Progenitor cell of endocrine pancreas (in vitro differentiated cells): ENCODE measurements at places on chromosomes 3 and 15. TPM values are rescaled to one million over a fixed set of nuclear protein-coding genes. Genes with fewer than 3 reads are reported as not detected.

CCR3 gene
- not detected in 2 replicates for total RNA-seq

GP9 gene
- total RNA-seq: not detected in 2 replicates

CX3CR1 gene
- not detected in 2 replicates for total RNA-seq

SCN11A gene
- total RNA-seq: 1.5 and 1.6 TPM in 2 replicates

GABRB3 gene
- 20.9 and 23.2 TPM in 2 replicates for total RNA-seq

ZIC1 gene
- total RNA-seq: 0.40 and 0.77 TPM in 2 replicates

TMEM207 gene
- 0.27 TPM in 1 of 2 replicates, not detected in the other for total RNA-seq

CCDC174 gene
- 25.7 and 25.8 TPM in 2 replicates for total RNA-seq

AGBL1 gene
- total RNA-seq: not detected in 2 replicates

VIPR1 gene
- 5.8 and 6.8 TPM in 2 replicates for total RNA-seq

STAC gene
- 1.2 and 1.6 TPM in 2 replicates for total RNA-seq

HAPLN3 gene
- 6.2 and 8.4 TPM in 2 replicates for total RNA-seq

- H3K4me3 ChIP-seq: no peak overlapping the region
- peaks cover 2% of the 10 kb centered on the region for H3K36me3 ChIP-seq
- no peak for DNase-seq
- no peak overlapping the region for H3K27ac ChIP-seq
Measured at GRCh38 chr3:187497052-187497451, 128.9 kb downstream of the RTP4 start.

GRCh38 chr3:57421336-57421735, 122.8 kb downstream of the DNAH12 start:
- H3K36me3 ChIP-seq: no peaks in the 10 kb centered on the region
- no peak for DNase-seq
- peaks cover 4% of the 10 kb centered on the region for H3K4me1 ChIP-seq

GRCh38 chr3:13229273-13229949, 156.2 kb upstream of the IQSEC1 start:
- H3K36me3 ChIP-seq: no peaks in the 10 kb centered on the region
- H3K27me3 ChIP-seq: peaks cover 12% of the 10 kb centered on the region
- H3K4me3 ChIP-seq: no peak overlapping the region
- no peak overlapping the region for H3K27ac ChIP-seq
- no peak for DNase-seq

DNA sequence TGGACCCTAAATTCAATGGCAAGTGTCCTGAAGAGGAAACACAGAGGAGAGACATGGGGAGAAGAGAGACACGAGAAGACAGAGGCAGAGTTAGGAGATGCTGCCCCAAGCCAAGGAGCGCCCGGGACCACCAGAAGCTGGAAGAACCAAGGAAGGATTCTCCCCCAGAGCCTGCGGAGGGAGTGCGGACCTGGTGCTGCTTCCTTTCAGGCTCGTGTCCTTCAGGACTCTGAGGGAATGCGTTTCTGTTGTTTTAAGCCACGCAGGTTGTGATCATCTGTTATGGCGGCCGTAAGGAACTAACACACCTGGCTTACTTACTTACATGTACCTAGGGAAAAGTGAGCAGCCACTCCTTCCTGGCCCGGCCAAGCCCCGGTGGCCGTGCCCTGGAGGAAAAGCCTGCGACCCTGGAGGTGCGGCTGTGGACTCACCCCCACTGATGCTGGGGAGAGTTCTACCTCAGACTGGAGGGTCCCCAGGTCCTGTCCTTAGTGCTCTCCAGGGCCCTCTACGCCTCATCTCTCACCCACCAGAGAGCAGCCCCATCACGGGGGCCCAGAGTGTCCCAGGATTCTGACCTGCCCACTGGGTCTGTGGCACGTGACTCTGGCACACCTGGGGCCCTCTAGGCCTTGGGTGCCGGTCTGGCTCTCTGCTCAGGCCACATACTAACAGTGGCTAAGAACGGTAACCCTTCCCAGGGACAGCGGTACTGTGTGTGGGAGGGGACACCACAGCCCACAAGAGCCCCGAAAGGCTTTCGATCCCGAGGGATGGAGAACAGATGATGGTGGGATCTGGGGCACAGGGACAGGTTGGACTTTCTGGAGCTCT, 61.8 kb downstream of the ITGA11 start:
- H3K4me1 ChIP-seq: no peaks in the 10 kb centered on the region
- no peak overlapping the region for H3K27ac ChIP-seq
- no peak for DNase-seq
- H3K4me3 ChIP-seq: no peak overlapping the region
- H3K27me3 ChIP-seq: peaks cover 18% of the 10 kb centered on the region

- H3K27ac ChIP-seq: peak overlapping the region; percentile 79
- no peak for DNase-seq
Measured at GRCh38 chr3:71217640-71218222, 365.8 kb downstream of the FOXP1 start.

DNA sequence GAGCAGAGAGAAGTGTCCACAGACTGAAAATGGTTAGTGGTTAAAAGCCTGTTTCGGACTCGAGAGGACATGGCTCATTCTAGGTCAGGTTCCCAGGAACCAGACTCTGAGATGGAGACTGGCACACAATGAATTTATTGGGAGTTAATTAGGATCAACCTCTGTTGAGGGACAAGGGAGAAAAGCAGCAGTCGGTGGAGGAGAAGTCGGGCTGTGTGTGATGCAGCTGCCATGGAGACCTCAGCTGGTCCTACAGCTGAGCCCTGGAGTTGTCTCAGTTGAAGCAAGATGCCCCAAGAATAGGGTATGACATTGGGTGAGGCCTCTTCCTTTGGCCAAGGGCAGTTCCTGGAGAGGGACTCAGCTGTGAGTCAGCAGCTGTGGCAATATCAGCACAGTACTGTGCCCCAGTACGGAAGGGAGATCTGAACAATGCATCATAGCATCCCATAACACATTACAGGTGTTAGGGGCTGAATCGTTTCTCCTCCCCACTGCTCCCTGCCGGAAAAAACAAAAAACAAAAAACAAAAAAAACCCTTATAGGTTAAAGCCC, 105.4 kb downstream of the ABHD5 start:
- H3K27me3 ChIP-seq: peaks cover 11% of the 10 kb centered on the region
- no peak overlapping the region for H3K27ac ChIP-seq
- H3K4me1 ChIP-seq: no peaks in the 10 kb centered on the region
- no peaks in the 10 kb centered on the region for H3K36me3 ChIP-seq
- DNase-seq: no peak
- H3K4me3 ChIP-seq: no peak overlapping the region

- no peaks in the 10 kb centered on the region for H3K36me3 ChIP-seq
- peaks cover 26% of the 10 kb centered on the region for H3K4me1 ChIP-seq
- peaks cover 44% of the 10 kb centered on the region for H3K27me3 ChIP-seq
- H3K27ac ChIP-seq: no peak overlapping the region
- no peak for DNase-seq
- H3K4me3 ChIP-seq: no peak overlapping the region
Measured at GRCh38 chr3:50212502-50212901, 7.4 kb downstream of the SLC38A3 start.

- no peak overlapping the region for H3K27ac ChIP-seq
- no peak overlapping the region for H3K4me3 ChIP-seq
- H3K4me1 ChIP-seq: peaks cover 17% of the 10 kb centered on the region
- H3K36me3 ChIP-seq: no peaks in the 10 kb centered on the region
- H3K27me3 ChIP-seq: no peaks in the 10 kb centered on the region
Measured at GRCh38 chr15:59290295-59291212, 82.1 kb downstream of the MYO1E start.

DNA sequence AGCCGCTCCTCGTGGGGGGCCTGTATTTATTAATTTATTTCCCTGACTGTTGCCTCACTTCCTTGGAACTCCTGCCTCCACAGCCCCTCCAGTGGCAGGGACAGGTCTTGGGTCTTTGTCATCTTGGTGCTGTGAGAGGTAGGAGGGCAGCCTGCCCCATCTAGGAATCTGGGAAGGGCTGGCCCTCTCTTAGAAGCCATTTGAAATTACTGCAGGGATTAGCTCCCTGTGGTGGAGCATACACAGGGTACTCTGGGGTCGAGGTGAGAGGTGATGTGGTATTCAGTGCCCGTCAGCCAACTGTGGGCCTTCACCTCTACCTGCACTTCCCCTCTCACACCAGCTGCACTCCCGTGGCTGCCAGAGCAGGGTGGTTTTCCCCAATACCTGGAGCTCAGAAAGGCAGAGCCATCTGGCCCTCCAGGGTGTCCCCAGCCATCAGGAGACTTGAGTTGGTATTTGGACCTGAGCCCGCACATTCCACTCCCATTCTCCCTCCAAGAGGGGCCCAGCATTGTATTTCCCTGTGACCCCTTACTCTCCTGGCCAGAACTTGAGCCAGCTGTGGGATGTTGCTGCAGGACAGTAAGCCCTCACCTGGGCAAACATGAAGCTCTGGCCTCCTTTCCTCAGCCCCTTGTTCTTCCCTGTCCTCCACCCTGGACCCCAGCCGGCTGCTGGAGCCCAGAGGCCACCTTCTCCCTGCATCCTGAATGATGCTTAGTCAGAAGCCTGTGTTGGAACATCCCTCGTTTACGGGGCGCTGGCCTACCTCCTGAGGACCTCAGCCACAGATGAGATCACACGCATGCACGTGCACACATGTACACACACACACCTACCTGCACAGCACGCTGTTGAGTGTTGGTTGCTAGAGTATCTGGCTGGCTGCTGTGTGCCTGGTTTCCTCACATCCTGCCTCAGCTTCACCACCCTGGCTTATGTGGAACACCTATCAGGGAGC, 2.0 kb upstream of the JMJD7 start:
- H3K36me3 ChIP-seq: peaks cover 9% of the 10 kb centered on the region
- peak overlapping the region; percentile 61 for H3K4me3 ChIP-seq
- peaks cover 13% of the 10 kb centered on the region for H3K27me3 ChIP-seq
- no peak for DNase-seq
- peaks cover 8% of the 10 kb centered on the region for H3K4me1 ChIP-seq
- H3K27ac ChIP-seq: peak overlapping the region; percentile 44

DNA sequence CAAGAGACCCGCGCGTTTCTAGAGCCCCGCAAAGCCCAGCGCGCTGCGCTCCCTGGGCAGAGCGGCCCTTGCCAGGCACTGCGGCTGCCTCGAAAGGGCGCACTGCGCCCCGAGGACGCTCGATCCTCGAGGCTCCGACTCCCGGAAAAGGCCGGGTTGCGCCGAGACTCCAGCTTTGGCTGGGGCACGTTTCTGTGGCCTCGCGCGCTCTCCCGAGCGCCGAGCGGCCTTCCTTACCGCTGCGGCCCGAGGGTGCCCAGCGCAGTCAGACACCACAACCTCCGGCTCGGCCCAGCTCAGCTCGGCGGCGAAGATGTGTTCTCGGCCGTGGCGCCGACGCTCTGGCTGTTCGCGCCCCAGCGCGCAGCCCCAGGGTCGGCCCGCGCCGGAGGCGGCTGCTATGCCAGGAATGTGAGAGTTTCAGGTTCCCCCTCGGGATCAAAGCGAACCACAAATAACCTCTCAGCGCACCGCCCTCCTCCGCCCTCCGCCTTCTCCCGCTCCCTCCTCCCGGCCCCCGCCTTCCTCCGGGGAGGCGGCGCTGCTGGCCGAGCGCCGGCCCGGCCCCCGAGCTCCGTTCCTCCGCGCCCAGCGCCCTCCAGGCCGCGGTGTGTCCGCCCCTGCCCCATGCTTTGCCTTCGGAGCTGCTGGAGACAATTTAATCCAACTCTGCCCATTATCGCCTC, at the start of gene AMOTL2:
Gene AMOTL2, minus strand, starts transcription at position 343 of the 686 bp plus-strand sequence. CDS start 3,014 bp downstream, outside the sequence.
- peaks cover 34% of the 10 kb centered on the region for H3K4me1 ChIP-seq
- peak; percentile 89 for DNase-seq
- peak within 1 kb of the TSS; percentile 87 for H3K4me3 ChIP-seq
- H3K27ac ChIP-seq: peak within 1 kb of the TSS; percentile 100
- peaks cover 14% of the 10 kb centered on the region for H3K27me3 ChIP-seq

- no peak overlapping the region for H3K27ac ChIP-seq
- H3K36me3 ChIP-seq: peaks cover 5% of the 10 kb centered on the region
- peaks cover 4% of the 10 kb centered on the region for H3K4me1 ChIP-seq
- peaks cover 2% of the 10 kb centered on the region for H3K27me3 ChIP-seq
- no peak overlapping the region for H3K4me3 ChIP-seq
- DNase-seq: no peak
Measured at GRCh38 chr3:43223670-43224364, 62.5 kb upstream of the SNRK start.

GRCh38 chr3:139830817-139831216, 104.2 kb upstream of the CLSTN2 start:
- DNase-seq: no peak
- no peak overlapping the region for H3K4me3 ChIP-seq
- H3K36me3 ChIP-seq: no peaks in the 10 kb centered on the region

GRCh38 chr15:78943692-78944091, 1.2 kb downstream of the CTSH start:
- H3K4me1 ChIP-seq: peaks cover 11% of the 10 kb centered on the region
- peaks cover 14% of the 10 kb centered on the region for H3K27me3 ChIP-seq
- no peak for DNase-seq
- no peaks in the 10 kb centered on the region for H3K36me3 ChIP-seq
- H3K4me3 ChIP-seq: peak overlapping the region; percentile 73

- no peaks in the 10 kb centered on the region for H3K27me3 ChIP-seq
- H3K36me3 ChIP-seq: no peaks in the 10 kb centered on the region
- DNase-seq: no peak
- H3K4me3 ChIP-seq: no peak overlapping the region
- peaks cover 9% of the 10 kb centered on the region for H3K4me1 ChIP-seq
Measured at GRCh38 chr3:146625186-146625775, 20.1 kb upstream of the PLSCR5 start.

- H3K4me1 ChIP-seq: peaks cover 3% of the 10 kb centered on the region
- H3K27me3 ChIP-seq: no peaks in the 10 kb centered on the region
- no peak overlapping the region for H3K4me3 ChIP-seq
Measured at GRCh38 chr3:120798346-120798745, 55.8 kb downstream of the GTF2E1 start.

DNA sequence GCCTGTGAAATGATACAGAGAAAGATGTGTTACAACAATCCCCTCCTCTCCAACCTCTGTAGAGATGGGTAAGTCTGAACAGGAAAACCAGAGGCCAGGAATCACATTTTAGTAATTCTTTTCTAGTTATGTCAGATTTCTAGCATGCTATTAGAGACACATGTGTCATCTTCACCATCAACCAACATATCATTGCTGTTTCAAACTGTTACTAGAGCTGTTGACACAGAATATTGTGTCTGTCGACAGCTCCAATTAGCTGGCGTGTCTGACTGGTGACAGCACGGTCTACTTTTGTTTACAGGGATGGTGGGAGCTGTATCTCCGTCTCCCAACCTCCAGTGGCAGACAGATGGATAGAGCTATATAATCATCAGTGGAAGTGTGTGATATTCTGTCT, 393.2 kb downstream of the SOX2 start:
- no peak for DNase-seq
- no peak overlapping the region for H3K4me3 ChIP-seq
- H3K27ac ChIP-seq: no peak overlapping the region

DNA sequence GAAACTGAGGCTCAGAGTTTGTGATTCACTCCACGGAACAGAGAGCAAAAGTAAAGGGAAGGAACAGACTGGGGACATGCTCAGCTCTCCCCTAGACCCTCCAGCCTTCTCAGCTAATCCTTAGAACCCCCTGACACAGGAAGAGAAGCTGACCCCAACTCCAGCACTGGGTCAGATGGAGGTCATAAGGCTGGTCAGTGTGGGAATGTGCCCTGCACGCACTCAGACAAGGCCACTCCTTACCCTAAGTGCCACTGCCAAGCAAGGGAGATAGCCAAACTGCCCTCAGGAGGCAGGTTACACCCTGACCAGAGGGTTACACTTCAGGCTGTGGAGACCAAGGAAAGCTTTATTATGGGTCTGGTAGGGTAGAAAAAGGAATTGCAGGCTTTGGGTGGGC, 1.2 kb downstream of the RPL29 start:
- H3K27ac ChIP-seq: peak overlapping the region; percentile 100
- no peak for DNase-seq
- no peaks in the 10 kb centered on the region for H3K27me3 ChIP-seq
- peaks cover 17% of the 10 kb centered on the region for H3K36me3 ChIP-seq
- H3K4me3 ChIP-seq: peak overlapping the region; percentile 100

- no peaks in the 10 kb centered on the region for H3K27me3 ChIP-seq
- no peak overlapping the region for H3K27ac ChIP-seq
- H3K4me3 ChIP-seq: no peak overlapping the region
Measured at GRCh38 chr3:12143949-12144504, 14.7 kb downstream of the TIMP4 start.
